ENCODE measurements at places on chromosomes 3 and 15. TPM values are rescaled to one million over a fixed set of nuclear protein-coding genes. Genes with fewer than 3 reads are reported as not detected.

UQCRC1 gene
- 200 TPM for total RNA-seq

PIGBOS1 gene
- 10.8 TPM for total RNA-seq

GPR87 gene
- total RNA-seq = 3.3 TPM

SERPINI2 gene
- not detected for total RNA-seq

ATP1B3 gene
- 227 TPM for total RNA-seq

CCDC39 gene
- total RNA-seq = not detected

CHST13 gene
- total RNA-seq = not detected

TMCO5A gene
- total RNA-seq = not detected

NRROS gene
- 18.5 TPM for total RNA-seq

RTP3 gene
- total RNA-seq = not detected

COPG1 gene
- 151 TPM for total RNA-seq

DNA sequence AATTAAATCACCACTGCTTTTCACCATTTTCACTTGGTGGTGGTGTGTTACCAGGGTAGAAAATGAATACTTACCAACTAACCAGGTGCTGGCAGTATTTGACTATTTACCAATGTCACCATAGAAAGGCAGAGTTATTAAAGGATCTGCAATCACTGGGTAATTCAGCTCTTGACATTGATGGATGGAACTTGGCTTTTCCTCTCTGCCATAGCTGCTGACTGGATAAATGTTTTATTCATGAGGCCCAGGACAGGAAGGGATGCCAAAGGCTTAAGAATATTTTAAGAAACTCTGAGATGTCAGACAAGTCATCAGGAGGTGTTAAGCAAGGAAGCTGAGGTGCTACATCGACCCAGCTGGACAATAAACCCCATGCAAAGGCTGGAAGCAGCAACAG is 495.5 kb upstream of the CFAP20DC start:
- no peak for DNase-seq

GRCh38 chr15:44325568-44325967 is 37.0 kb downstream of the GOLM2 start:
- no peak for DNase-seq

- no peak for DNase-seq
Measured at GRCh38 chr3:41688595-41689380, 273.1 kb downstream of the ULK4 start.

GRCh38 chr3:30457081-30457480 is 149.3 kb upstream of the TGFBR2 start:
- DNase-seq = no peak

GRCh38 chr15:25718169-25718536 is 145.0 kb downstream of the ATP10A start:
- no peak for DNase-seq

- no peak for DNase-seq
Measured at GRCh38 chr3:62567097-62568021, 194.0 kb upstream of the FEZF2 start.

- DNase-seq = no peak
Measured at GRCh38 chr3:153734777-153735551, 386.2 kb upstream of the ARHGEF26 start.

- DNase-seq = peak; percentile 37
Measured at GRCh38 chr15:52567871-52568600, 794 bp downstream of the ARPP19 start.

- DNase-seq = no peak
Measured at GRCh38 chr3:184582646-184583577, 21.3 kb downstream of the EPHB3 start.

DNA sequence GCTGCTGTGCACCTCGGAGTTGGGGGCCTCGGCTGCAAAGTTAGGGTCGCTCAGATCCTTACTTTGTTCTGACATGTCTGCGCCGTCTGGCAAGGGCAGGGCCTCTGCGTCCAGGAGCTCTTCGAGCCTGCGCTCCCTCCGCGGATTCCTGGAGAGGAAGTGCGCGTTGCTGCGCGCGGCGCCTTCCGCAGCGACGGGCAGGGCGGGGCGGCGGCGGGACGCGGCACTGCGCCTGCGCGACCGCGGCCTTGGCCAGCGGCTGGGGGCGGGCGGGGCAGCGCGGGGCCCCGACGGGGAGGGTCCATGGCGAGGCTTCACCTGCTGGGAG is at the start of gene NDN:
TSS of gene NDN (minus strand) at position 163 of the 328 bp plus-strand sequence. CDS start at position 75, 88 bp downstream.
- no peak for DNase-seq

GRCh38 chr3:138873471-138874278 is 38.9 kb upstream of the PIK3CB start:
- DNase-seq = no peak

DNA sequence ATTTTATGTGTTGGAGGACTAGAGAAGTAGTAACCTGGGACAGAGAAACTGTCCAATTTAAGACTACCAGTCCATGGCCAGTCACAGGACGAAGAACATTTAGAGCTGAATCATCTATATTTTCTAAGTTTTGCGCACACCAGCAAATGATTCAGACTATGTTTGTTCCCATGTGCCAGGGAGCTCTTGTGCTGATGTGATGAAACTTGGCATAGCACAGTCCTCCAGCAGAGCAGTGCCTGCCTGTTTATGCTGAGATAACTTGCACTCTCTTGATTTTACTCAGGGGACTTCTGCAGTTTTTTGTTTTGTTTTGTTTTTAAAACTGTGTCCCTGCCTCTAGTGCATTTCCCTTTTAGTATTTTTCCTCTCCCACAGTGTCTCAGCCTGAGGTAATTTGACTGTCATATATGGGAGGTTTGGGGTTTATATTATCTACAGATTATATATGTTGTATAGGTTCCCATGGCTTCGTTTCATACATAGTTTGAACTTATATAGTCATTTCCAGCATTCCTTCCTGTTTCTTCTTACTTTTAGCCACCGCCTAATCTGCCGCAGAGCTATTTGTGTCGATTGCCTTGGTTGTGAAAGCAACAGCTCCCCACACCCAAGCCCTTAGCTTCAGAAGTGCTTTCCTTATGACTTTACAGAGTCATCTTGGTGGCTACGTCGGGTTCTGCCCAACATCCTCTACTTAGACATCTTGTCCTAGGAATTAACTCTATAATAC is 45.5 kb downstream of the PPM1L start:
- DNase-seq = no peak

GRCh38 chr3:99836681-99837080 is 19.0 kb downstream of the CMSS1 start:
- DNase-seq = no peak

- DNase-seq = no peak
Measured at GRCh38 chr3:148367756-148368155, 329.9 kb upstream of the AGTR1 start.

Measured in activated T-cell treated with anti-CD3 and anti-CD28 coated beads, Interleukin-2, amount 50 U/mL, for 4 hours (primary cell).